Fibroblast of skin of abdomen (primary cell): ENCODE measurements at places on chromosomes 3 and 15.
A peak's percentile ranks its signal among the peaks of the same experiment; 100 is the strongest.

GRCh38 chr3:133460809-133461208 is 61.0 kb downstream of the BFSP2 start:
- DNase-seq, result no peak

DNA sequence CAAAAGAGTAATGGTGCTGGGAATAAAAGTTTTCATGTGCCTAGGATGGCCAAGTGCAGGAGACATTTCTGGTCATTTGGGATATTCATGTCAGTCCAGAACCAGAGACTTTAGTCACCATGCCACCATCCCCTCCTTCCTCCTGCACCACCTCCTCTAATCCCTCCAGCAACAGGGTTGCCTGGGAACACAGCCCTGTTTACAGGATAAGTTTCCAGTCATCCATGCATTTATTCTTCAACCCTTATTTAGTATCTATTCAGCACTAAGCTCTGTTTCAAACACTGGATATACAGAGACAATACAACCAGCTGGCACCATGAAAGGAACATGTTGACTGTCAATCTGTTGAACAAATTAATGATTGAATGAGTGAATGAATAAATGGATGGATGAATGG is 211.7 kb downstream of the CLSTN2 start:
- no peak for DNase-seq

- no peak for DNase-seq
These were observed 37.7 kb downstream of the LDHAL6B start for GRCh38 chr15:59244337-59244736.

DNA sequence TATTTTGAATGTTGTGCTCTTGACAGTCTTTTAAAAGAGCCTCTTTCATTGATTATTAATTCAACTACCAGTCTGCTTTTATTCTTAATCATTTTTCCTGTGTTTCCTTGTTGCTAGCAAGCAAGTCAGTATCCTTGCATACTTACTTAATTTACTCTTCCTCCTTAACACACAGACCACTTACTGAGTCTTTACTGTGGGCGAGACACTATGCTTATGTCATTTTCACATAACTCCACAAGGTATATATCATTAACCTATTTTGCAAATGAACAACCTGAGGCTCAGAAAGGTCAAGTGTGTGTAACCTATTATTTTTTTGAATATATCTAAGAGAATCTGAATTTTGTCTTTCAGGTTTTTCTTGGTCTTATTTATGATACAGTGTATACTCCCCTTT is 130.9 kb downstream of the WDR76 start:
- no peak for DNase-seq

- DNase-seq, result no peak
These were observed 2.1 kb upstream of the GNB5 start for GRCh38 chr15:52193321-52193720.

DNA sequence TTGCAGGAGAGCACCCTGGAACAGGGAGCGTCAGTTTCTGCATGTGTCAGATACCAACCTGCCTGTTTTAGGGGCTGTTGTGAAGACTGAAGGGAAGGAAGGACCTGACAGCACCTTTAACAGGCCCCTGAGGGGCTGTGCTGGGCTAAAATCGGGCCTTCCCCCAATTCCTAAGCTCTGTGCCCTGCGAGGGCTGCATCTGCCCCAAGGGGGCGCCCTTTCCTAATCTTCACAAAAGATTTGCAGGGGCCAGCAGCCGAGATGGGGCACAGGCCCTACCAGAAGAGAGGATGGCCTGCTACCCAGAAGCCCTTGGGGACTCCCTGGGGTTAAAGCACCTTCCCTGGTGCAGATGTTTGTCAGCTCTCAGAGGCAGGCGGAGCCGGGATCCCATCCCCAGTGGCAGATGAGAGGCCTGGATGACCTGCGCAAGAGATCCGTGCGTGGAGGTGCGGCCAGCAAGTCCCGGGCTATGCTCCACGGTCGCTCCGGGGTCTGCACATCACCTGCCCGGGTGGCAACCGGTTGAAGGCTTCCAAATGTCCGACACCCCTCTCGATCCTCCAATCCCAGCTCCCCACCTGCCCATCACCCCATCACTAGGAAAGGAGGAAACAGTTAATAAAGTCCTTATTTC is 53.6 kb downstream of the RHCG start:
- DNase-seq, result peak; percentile 6

GRCh38 chr15:31352911-31353811 is 26.5 kb downstream of the KLF13 start:
- peak; percentile 90 for DNase-seq
